ENCODE measurements at places on chromosomes 5 and 9.

DNA sequence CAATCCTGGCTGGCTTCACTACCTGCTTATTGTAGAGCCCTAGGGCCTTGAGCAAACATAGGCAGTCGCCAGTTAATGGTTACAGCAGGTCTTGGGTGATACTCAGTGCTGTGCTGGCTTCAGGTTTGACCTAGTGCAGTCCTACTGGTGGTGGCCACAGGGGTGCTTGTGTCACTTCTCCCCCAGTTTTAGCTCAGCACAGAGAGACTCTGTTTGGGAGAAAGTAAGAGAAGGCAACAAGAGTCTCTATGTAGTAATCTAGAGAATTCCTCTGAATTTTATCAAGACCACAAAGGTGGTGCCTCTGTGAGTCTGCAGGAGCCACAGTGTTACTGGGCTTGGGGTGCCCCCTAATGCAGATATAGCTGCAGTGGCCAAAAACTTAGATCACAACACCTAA lies 165.6 kb downstream of the CCDC171 start:
- no peak for DNase-seq

- no peak for DNase-seq
Observed at GRCh38 chr9:128577206-128577605, 24.8 kb downstream of the SPTAN1 start.

DNA sequence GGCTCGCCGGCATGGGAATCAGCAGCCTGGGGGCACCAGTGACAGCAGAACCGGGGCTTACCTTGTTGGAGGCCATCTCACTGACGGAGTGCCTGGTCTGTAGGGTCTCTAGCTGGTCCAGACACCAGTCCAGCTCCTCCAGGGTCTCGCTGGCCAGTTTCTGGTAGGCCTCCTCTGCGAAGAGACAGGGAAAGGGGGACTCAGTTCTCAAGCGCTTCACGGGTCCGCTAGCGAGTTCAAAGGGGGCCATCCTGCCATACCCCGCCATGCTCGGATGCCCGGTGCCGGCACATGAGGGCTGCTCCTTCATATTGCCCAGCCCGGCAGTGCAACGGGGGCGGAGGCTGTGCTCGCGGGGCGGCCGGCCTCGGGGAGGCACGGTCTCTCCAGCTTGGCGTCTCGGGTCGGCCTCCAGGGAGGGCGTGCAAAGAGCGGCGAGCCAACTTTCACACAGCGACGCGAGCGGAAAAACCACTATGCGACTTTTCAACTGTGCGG lies 456.0 kb downstream of the RAB3C start:
- DNase-seq: no peak

GRCh38 chr5:97224112-97224750 lies 41.2 kb upstream of the RIOK2 start:
- no peak for DNase-seq

DNA sequence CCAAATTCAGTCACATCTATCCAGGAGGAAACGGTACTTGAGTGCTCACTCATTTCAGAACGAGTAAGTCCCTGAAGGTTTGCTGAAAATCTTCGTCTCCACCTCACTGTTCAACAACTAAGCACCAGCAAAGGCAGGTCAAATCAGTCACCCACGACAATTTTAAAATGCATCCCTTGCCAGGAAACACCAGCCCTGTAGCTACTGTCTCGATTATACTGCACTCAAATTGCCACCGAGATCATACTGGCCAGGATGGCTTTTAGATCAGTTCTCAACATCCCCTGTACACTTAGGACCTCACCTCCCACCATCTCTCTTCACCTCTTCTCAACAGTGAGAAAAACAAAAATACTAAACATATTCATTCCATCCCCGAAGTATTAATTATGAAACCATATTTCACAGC lies 298.6 kb downstream of the AGTPBP1 start:
- DNase-seq: no peak

All from stimulated activated CD4-positive, alpha-beta T cell treated with anti-CD3 and anti-CD28 coated beads, Interleukin-4, amount 100 ng/mL, for 24 hours (primary cell).